Suppressor macrophage treated with lipopolysaccharide for 4 hours (primary cell): ENCODE measurements at places on chromosomes 3 and 15.

DNA sequence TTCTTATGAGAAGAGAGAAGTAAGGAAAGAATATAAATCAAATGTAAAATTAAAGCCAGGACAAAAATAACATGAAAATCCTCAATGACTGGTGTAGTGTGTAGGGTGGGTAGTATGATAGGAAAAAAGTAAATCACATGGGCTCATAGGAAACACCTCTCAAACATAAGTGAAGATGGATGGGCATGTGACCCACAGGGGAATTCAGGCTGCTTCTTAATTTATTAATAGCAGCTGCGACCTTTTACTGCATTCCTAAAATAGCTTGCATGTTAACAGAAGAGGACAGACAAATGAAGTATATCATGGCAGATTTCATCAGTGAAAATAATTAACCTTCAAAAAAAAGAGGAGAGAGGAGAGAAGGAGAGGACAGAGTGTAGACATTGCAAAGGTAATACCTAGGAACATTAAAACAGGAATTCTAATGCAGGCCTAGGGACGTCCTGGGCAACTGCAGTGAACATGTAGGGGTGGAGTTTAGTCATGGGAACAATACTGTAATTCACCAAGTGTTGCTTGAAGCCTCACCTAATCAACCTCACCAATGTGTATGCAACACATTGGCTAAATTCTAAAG lies 132.9 kb downstream of the KCNMB2 start:
- DNase-seq = no peak

- no peak for DNase-seq
Observed at GRCh38 chr15:72933976-72934375, 118.3 kb upstream of the NEO1 start.

GRCh38 chr15:62933386-62933785 lies 109.2 kb upstream of the TPM1 start:
- DNase-seq = peak; percentile 46

- peak; percentile 91 for DNase-seq
Observed at GRCh38 chr3:52670621-52671521, 14.8 kb downstream of the PBRM1 start.

GRCh38 chr3:29440413-29441305 lies 159.8 kb downstream of the RBMS3 start:
- DNase-seq = no peak

DNA sequence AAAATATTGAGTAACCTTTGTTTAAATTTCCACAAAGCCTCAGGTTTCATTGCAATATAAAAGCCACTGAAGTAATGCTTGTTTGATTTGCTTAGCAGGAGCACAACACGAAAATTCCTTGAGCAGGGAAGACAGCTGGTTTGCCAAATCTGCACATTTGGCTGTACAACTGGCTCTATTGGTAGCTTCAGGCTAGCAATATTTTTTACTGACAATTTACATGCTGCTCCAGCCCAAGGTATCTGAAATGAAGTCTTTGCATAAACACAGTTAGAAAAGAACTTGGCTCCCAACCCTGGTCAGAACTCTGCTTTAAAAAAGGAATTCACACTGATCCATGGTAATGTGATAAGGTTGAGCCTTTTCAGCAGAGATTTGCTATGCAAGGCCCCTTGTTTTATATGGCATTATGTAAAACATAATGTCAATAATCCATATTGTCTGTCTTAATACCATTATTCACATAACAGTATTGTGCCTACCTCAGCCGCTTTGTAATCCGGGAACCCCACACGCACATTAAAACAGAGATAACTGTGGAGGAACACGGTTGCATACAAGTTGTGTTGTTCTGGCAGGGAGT lies 55.7 kb upstream of the CHL1 start:
- DNase-seq = no peak

DNA sequence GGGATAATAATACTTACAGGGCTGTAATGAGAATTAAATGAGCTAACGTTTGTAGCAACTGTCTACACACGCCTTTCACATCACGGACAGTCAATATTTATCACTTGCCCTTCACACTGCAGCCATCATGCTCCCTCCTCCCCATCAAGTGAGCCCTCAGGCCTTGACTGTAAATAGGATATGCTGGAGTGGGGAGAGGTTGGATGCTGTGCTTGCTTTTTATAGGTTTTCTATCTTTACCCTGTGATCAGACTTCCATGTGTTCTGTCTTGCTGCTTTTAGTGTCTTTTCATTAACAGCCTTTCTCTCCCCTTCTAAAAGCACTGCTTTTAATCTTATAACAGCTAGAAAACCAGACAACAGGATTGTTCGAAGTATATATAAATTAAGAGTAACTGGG lies 12.8 kb upstream of the MAGEF1 start:
- no peak for DNase-seq

DNA sequence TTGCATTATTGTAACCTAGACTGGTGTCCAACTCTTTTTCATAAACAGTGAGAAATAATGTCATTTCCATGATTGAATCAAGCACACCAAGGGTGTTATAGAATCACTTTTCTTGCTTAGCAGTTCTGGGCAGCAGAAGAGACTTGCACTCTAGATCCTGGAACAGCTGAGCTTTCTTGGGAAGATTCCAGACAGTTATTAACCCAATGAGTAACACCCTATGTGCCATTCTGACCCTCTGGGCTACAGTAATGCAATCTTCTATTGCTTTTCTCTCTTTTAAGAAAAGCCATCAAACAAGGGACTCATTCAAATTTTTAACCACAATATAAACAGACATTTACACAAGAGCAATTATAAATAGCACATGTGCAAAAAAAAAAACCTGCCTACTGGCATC lies 39.3 kb upstream of the USP3 start:
- no peak for DNase-seq

DNA sequence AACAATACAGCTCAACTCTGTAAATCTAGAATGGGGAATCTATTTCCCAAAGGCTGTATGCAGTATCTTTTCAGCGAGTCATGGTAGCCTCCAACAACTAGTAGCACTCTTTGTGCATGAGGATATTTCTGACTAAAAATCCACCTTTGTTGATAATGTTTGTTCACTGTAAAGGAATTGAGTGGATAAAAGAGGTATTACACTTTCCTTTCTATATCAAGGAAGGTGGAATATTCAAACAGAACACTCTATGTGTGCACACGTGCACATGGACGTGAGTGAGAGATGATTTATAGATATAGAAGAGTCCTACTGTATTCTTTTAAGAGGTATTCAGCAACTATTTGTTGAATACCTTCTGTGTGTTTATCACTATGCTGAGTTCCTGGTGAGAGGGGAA lies 68.2 kb downstream of the CMSS1 start:
- DNase-seq = no peak

DNA sequence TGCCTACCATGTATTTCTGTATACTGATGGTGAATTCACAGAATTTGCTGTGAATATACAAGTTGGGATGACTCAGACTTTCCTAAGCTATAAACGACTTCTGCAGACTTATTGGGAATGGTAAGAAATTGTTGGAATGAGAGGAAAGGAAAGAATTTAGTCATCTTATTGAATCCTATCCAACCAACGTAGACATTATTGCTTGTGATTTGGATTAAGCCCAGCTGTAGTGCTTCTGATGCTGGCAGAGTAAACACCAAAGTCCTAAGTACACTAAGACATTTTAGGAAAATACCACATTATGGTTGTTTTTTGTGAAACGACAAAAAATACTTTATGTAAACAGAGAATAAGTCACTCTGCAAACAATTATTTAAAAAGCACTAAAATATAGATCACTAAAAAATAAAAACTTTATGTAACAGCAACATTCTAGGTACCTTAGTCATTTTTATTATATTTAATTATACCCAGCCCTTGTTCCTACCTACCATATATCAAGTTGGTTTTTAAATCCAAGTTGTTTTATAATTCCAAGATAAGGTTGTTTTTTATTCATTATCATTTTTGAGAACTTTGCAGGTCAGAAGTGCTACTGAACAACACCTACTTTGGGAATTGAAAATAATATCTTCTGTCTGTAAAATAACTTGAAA lies 99.2 kb upstream of the MLF1 start:
- DNase-seq = no peak

DNA sequence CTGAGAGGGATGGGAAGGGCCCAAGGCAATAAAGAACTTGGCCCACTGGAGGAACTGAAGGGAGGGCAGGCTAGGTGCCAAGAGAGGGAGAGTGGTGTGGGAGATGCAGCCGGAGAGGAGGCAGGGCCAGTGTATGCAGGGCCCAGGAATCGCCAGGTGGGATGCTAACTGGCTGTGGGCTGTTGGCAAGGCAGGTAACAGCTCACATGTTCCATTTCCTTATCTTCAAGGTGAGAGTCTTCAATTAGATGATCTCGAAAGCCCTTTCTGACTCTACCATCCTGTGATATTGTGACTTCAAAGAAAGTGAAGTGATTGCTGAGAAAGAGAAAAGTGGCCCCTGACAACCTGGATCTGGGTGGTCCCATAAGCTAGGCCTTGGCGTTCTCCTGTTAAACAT lies 49.0 kb downstream of the CASR start:
- no peak for DNase-seq

GRCh38 chr15:85761635-85762034 lies 33.1 kb downstream of the KLHL25 start:
- DNase-seq = no peak

- DNase-seq = no peak
Observed at GRCh38 chr3:46676601-46677410, 16.7 kb downstream of the ALS2CL start.

- peak; percentile 78 for DNase-seq
Observed at GRCh38 chr15:72785432-72785831, 1.9 kb upstream of the ADPGK start.

GRCh38 chr15:93460717-93461116 lies 371.7 kb upstream of the RGMA start:
- DNase-seq = no peak

GRCh38 chr15:76756381-76756780 lies 148.8 kb downstream of the SCAPER start:
- no peak for DNase-seq

- DNase-seq = no peak
Observed at GRCh38 chr3:71486831-71487230, 96.7 kb downstream of the FOXP1 start.

DNA sequence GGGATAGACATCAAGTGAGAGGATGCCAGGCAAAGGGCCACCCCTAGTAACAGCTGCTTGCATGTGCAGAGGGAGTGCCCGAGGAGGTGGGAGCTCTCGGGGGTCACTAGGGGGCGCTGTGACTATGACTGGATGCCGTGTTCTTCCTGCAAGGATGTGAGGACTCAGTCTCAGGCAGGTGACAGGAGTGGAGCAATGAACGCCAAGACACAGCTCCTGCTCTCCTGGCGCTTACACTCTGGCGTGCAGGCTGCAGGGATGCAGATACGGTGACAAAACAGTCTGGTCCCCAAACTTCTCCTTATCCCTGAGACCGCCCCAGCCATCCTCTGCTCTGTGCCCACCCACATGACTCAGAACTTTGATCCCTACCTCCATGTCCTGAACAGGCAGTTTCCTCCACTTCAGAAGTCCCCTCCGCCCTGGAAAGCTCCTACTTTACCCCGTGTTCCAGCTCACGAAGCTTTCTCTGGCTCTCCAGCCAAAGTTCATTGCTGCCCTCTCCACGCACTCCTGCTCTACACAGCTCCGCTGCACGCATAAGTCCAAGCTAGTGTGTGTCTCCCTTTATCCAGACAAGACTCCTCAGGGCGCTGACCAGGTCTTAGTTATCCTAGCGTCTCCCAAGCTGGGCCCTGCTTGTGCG lies 14.7 kb downstream of the RHOV start:
- peak; percentile 81 for DNase-seq

DNA sequence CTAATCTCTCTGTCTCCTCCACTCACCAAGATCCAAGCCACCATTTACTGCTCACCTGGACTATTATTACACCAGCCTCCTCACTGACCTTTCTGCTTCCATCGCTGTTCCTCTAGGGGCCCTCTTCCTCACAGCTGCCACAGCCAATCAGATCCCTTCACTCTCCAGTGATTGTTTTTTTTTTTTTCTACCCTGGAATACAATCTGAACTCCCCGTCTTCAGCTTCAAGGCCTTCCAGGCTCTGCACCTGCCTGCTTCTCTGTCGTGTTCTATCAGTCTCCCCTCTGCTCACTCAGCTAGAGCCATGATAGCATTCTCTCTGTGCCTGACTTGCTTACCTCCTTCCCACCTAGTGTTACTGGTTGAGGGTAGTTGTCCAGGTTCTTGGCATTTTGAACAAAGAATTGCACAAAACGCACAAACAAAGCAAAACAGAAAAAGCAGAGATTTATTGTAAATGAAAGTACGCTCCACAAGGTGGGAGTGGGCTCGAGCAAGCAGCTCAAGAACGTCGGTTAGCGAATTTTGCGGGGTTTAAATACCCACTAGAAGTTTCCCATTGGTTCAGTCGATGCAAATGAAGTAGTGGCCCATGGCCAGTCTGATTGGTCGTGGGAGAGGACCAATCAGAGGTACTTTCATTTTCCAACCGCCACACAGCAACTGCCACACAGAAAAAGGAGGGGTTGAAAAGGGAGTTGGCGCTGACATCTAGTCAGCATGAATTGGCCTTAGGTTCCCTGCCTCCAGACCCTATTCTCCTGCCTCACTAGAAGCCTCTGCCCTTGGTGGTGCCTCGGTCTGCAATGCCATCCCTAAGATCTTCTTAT lies 188.9 kb downstream of the TLE3 start:
- no peak for DNase-seq

DNA sequence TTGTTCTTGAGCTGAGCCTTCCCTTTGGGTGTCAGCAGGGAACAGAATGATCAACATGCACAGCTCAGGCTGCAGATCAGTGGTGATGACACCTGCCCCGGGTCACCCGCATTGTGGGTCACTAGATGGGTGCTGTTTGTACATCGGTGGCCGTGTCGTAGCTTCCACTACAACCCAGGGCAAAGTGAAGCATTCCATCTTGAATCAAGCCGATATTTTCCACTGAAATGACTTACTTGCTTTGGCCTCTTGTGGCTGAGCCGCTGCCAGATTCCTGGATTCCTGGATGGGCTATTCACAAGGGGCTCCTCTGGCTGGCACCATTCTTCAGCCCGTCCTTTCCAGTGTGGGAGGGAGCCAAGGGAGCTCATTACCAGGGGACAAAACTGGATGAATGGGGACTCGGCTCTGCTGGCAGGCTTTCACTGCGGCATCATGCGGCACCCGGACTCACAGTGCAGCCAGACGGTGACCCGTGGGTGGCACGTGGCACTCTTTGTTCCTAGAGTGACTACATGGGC lies 65.6 kb downstream of the SLCO3A1 start:
- DNase-seq = no peak
